ENCODE measurements at places on chromosomes 4 and X.

DNA sequence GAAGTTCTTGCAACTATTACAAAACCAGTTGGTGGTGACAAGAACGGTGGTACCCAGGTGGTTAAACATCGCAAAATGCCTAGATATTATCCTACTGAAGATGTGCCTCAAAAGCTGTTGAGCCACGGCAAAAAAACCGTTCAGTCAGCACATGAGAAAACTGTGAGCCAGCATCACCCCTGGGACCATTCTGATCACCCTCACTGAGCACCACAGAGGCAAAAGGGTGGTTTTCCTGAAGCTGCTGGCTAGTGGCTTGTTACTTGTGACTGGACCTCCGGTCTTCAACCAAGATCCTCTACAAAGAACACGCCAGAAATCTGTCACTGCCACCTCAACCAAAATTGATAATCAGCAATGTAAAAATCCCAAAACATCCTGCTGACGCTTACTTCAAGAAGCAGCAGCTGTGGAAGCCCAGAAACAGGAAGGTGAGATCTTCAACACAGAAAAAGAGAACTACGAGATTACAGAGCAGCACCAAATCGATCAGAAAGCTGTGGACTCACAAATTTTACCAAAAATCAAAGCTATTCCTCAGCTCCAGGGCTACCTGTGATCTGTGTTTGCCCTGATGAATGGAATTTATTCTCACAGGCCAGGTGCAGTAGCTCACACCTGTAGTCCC is 21.4 kb upstream of the SLC10A6 start:
- no peak for DNase-seq

- no peak for DNase-seq
Measured at GRCh38 chrX:154419688-154420401, 8.5 kb downstream of the TAFAZZIN start.

DNA sequence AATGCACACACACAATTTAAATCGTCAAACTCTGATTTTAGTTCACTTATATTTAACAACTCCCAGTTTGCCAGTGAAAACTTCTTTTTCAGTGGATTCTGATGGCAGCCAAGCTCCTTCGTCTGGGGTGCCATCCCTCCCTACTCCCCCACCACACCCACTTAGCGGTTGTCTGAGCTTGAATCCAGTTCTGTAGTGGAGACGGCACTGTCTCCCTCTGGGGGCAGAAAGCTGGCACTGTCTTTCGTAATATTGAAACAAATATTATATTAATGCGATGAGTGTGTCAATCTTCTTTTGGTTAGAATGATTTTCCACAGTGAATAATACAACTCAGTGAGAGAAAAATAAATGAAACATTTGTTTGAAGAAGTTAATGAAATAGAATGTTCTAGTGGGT is 5.4 kb downstream of the MEPE start:
- no peak for DNase-seq

- DNase-seq, result no peak
Measured at GRCh38 chr4:174579421-174579820, 57.1 kb upstream of the HPGD start.

GRCh38 chrX:1679238-1679637 is 64.4 kb downstream of the ASMT start:
- DNase-seq, result no peak

- no peak for DNase-seq
Measured at GRCh38 chrX:12702509-12703091, 88.6 kb upstream of the PRPS2 start.

DNA sequence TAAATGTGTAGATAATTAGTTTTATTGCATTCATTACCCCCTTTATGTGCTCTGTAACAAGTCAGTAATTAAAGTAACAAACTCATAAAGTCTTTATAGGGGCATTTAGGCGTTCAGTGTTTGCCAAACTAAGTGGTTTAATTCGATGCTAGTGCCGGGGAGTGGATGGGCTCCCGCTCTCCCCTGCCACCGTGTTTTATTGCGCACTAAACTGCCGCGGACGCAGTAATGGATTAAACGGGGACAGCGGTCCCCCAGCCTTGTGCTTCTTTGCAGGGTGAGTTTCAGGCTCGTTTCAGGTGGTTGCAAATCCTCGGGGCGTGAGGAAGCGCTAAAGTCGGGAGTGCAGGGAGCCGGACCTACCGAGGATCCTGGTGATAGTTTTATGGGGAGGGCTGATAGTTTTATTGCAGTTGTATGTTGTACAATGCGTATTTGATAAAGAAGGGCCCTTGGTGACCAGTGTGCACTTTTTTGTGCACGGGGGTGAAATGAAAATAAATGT is 1.6 kb upstream of the PHOX2B start:
- DNase-seq, result no peak

- DNase-seq, result no peak
Measured at GRCh38 chr4:43564107-43564506, 671.6 kb downstream of the GRXCR1 start.

- DNase-seq, result no peak
Measured at GRCh38 chr4:140839406-140839805, 83.2 kb upstream of the TBC1D9 start.

GRCh38 chr4:94453391-94453963 is 1.7 kb downstream of the PDLIM5 start:
- DNase-seq, result no peak

- no peak for DNase-seq
Measured at GRCh38 chr4:8218371-8219031, 19.4 kb downstream of the SH3TC1 start.

GRCh38 chrX:1928805-1929204 is 313.9 kb downstream of the ASMT start:
- DNase-seq, result no peak

DNA sequence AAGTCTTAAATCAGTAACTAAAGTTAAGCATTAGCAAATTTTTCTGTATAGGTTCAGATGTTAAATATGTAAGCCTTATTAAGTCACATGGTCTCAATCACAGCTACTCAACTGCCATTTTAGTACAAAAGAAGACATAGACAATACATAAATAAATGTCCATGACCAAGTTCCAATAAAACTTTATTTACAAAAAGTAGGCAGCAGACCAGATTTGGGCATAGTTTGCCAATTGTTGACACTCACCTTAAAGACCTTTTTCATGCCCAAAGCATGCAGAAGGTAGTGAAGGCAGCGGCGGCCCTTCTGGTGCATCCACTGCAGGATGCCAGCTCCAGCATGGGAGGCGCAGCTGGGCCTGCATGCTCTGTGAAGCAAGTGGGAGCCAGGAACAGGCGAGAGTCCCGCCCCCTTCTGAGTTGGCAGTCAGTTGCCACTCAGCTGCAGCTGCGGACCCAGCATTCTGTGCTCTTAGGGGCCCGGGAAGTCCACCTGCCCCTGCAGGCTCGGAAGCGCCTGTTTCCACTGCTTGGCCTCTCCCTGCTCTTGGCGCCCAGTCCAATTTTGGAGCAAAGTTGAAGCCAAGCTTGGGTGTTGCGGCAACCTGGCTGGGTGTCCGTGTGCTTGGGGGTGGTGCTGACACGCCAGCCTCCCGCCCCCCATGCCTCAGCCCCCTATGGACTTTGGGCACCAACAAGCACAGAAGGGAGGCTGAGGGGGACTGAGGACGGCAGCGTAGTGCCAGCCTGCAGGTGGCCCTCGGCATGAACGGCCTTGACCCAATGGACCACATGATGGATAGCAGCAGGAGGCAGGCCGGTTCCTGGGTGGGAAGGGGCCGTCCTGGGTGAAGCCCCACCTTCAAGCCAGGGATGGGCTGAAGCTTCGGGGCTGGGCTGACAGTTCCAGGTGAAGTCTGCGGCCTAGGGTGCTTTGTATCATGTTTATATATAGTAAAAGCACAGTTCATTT is 42.4 kb upstream of the PABPC4L start:
- no peak for DNase-seq

DNA sequence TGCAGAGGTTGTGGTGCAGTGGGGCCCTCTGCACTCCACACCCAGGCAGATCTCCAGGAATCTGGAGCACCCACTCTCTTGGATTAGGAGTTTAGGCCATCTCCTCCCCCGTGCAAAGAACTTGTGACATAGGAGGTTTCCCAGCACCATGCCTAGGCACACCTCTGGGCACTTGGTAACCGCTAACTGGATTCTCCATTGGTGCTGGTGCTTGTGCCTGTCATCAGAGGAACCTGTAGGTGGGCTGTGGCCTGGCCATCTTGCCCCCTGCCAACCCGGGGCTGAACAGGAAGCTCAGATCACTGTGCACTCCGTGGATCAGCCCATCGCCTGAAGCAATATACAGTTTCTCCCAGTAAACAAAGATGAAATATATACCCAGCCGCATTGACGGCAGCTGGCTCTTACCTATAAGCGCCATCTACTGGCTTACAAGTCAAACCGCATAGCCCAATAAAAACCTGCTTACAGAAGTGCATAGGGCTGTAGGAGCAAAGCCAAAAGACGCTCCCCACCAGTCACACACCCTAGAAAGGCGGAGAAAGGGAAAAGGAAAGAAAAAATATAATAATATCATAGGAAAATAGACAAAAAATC is 19.1 kb upstream of the TEX13B start:
- DNase-seq, result no peak

GRCh38 chrX:40064055-40064597 is 33.6 kb downstream of the BCOR start:
- DNase-seq, result no peak

DNA sequence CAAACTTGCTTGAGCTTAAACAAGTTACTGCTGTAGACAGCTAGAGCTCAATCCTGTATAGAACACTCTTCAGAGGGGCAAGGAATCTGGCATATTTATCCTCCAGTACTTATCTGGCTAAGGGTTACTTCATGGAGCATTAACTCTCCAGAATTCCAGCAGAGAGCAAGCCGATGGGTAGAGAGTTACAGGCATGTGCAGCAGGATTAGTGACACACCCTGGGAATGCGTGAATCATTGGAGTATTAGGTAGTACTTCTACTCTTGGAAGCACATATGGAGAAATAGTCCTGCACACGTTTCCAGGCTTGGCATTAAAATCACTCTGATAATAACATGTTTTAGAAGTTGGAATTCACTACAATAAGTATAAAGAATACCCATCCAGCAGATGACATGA is 35.4 kb downstream of the GRXCR1 start:
- DNase-seq, result no peak

DNA sequence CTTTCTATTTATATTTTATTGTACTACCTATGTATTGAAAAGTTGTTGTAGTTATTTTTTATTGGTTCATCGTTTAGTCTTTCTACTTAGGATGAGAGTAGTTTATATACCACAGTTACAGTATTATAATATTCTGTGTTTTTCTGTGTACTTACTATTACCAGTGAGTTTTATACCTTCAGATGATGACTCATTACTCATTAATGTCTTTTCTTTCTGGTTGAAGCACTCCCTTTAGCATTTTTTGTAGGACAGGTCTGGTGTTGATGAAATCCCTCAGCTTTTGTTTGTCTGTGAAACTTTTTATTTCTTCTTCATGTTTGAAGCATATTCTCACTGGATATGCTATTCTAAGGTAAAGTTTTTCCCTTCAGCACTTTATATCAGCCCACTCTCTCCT is 7.7 kb downstream of the LUZP4 start:
- no peak for DNase-seq

DNA sequence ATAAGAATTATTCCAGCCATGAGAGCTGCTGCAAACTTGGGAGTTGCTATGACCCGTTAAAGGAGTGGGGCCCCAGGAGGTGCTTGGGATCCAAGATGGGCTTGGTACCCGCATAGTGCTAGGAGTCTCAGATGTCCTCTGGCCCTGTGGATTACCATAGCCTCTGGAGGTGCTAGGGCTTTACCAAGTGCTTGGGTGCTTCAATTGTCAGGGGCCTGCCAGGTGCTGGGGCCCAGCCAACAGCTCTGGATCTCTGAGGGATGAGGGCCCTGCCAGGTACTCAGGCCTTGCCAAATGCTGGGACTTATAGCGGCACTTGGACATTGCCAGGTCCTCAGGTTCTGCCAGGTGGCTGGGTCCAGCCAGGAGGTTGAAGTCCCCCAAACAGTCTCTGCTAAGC is 32.0 kb upstream of the USP51 start:
- no peak for DNase-seq

DNA sequence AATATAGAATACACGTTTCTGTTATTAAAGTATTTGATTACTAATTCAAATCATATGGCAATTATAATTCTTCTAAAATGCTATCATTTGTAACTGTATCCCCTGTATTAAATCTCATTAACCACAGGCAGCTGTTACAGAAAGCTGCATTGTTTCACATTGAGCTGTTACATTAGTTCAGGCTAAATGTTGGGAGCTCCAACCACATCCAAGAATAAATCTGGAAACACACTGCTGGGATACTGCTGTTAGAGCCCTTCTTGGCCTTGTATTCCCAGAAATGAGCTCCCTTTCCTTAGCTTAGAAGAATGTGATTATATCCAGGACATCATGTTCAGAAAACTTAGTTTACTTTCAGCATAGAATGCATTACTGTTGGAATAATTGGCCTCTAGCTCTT is 48.2 kb downstream of the GUCY1B1 start:
- DNase-seq, result no peak

GRCh38 chrX:95762716-95763115 is 921.9 kb upstream of the DIAPH2 start:
- no peak for DNase-seq

DNA sequence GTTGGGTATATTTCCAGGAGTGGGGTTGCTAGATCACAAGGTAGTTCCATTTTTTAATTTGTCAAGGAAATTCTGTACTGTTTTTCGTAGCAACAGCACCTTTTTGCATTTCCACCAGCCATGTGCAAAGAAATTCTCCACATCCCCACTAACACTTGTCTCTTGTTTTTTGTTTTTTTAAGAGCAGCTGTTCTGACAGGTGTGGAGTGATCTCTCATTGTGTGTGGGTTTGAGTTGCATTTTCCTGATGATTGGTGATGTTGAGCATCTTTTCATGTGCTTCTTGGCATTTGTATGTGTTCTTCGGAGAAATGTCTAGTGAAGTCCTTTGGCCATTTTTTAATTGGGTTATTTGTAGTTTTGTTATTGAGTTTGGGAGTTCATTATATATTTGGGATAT is 80.3 kb upstream of the PUDP start:
- no peak for DNase-seq

GRCh38 chrX:133175605-133176004 is 42.5 kb downstream of the TFDP3 start:
- no peak for DNase-seq

GRCh38 chr4:54091637-54092404 is 8.1 kb upstream of the GSX2 start:
- DNase-seq, result peak; percentile 55

- DNase-seq, result no peak
Measured at GRCh38 chr4:56512166-56512565, 6.6 kb downstream of the ARL9 start.

- no peak for DNase-seq
Measured at GRCh38 chr4:88659890-88660208, 37.8 kb downstream of the NAP1L5 start.

DNA sequence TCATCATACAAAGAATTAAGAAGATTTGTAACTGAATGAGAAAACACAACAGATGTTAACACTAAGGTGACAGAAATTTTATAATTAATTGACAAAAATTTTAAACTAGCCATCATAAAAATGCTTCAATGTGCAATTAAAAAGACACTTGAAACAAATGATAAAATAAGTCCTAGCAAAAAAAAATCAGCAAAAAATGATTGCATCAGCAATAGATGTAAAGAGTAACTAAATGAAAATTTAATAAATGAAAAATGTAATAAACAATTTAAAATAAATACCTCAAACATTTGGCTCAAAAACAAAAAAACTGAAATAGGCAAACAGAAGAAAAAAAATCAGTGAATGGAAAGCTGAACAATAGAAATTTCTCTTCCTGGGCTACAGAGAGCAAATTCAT is 380.7 kb upstream of the GALNTL6 start:
- no peak for DNase-seq
